Activated T-cell treated with anti-CD3 and anti-CD28 coated beads, Interleukin-2, amount 50 U/mL, for 24 hours (primary cell): ENCODE measurements at places on chromosomes 16 and 17.

DNA sequence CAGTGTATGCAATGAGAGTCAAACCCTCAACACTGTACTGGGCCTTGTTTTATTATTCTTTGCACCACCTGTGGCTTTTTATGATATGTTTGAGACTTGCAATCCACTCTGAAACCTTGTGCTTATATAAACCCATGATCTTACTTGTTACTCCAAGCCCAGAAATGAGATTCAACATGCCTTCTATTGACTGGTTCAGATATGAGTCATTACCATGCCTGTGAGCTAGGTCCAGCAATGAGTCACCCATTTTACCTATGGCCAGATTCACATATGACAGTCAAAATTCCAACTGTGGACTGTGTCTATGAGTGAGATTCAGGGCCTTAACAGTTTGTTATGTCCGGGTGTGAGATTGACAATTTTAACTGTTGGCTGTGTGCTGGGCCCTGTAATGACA lies 1846.1 kb downstream of the TP53TG3F start:
- DNase-seq = no peak

DNA sequence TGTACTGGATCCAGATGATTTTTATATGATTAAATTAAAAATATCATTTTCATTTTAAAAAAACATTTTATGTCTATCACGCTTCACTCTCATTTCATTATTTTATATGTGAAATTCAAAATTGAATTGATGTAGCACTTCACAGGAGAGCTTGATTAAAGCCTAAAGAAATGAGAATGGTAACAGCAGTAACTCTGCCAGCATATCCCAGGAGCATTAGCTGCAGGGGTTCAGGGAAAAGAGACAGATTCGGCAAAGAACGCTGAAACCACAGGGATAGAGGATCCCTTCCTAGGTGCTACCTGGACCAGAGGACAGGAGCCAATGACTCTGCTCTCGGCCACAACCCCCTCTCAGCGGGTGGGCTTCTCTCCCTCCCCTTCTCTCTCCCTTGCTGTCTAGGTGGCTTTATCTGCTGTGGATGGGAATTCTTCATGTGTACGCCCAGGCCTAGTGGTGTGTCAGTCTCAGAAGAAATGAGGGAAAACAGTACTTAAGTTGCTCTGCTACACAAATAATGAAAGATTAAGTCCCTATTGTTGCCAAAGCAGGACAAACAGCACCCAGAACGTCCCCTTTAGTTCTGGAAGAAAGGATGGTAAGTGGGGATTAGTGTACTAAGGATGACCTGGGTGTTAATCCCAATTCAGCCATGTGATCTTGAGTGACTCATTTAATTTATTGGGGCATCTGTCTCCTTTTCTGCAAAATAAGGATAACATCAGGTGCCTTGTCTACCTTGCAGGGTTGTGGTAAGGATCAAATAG lies 123.3 kb downstream of the CDK5R1 start:
- DNase-seq = no peak

- DNase-seq = peak; percentile 37
Measured at GRCh38 chr17:30093463-30094147, 23.0 kb upstream of the NSRP1 start.

DNA sequence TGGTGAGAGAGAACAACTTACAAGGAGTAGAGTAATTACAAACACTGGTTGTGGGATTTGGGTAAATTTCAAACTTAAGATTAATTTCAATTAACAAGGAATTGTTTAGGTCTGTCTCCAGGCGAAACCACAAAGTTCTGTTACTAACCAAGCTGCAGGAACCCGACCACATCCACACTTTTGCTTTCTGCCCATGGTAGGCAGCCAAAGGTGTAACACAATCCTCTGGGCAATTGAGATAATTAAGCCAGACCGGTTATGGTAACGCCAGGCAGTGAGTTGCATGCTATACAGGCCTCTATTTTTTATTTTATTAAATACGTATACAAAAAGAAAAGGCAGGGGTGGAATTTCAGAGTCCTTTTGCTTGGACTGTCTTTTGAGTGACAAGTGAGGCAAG lies 12.0 kb downstream of the KCNJ2 start:
- DNase-seq = no peak

DNA sequence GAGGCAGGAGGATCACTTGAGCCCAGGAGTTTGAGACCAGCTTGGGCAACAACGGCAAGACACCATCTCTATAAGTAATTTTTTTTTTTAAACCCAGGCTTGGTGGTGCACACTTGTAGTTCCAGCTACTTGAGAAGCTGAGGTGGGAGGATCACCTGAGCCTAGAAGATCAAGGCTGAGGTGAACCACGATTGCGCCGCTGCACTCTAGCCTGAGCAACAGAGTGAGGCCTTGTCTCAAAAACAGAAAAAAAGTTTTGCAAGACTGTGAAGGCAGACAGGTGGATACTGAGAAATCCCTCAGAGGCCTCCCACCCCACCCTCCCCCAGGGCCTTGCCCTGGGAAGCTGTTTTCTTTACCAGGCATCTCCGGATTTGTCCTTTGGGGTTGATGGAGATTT lies 125.4 kb downstream of the MGAT5B start:
- DNase-seq = no peak

GRCh38 chr17:50146927-50147665 lies 3.4 kb downstream of the PPP1R9B start:
- DNase-seq = no peak

DNA sequence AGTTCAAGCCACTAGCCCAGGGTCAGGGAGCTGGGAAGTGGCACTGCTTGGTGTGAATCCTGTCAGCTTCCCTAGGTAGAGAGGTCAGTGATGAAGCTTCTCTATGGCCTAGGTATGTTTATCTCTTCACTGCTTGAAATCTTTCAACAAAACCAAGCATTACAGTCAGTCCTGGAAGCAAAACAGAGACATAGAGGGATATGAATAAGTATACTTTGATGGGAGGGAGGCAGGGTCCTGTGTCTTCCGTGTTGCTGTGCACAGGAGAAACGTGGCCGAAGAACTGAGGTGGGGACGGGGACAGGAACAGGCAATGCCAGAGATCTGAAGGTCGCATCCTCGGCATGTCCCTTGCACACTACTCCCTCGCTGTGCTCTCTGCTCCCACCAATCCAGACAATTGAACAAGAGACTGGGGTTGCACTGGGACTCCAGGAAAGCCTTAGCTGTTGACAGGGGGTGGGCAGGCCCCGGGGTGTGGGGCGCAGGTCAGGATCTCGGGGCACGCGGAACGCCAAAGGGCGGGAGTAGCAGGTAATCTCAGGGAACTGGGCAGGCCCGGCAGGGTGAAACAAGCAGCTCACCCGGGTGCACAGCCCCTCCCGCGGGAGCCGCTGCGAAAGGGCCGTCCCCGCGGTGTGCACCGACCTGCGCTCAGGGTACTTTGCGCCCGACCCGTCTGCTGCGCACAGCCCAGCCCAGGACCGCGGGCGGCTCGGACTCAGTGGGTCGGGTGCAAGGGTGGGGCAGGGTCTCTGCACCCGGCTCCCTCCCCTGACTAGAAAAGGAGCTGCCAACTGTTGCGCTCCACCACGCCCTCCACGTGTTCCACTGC lies at the start of gene MT1H:
TSS of gene MT1H (plus strand) at position 810 of the 835 bp plus-strand sequence. CDS start 71 bp downstream, outside the sequence.
- no peak for DNase-seq

DNA sequence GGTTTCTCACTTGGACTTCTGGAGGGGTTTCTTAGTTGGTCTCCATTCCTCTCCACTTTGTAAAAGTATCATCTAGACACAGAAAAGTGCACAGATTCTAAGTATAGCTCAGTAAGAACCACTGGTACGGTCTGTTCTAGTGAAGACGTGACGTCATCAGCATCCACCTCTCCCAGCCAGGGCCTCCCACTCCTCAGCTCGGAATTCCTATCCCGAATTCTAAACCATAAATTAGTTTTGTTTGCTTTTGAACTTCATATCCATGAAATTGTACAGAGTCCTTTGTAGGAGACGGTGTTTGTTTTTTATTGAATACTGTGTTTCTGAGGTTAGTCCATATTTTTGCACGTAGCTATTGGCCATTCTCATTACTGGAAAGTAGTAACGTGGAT lies 25.5 kb downstream of the FOXK2 start:
- DNase-seq = no peak

DNA sequence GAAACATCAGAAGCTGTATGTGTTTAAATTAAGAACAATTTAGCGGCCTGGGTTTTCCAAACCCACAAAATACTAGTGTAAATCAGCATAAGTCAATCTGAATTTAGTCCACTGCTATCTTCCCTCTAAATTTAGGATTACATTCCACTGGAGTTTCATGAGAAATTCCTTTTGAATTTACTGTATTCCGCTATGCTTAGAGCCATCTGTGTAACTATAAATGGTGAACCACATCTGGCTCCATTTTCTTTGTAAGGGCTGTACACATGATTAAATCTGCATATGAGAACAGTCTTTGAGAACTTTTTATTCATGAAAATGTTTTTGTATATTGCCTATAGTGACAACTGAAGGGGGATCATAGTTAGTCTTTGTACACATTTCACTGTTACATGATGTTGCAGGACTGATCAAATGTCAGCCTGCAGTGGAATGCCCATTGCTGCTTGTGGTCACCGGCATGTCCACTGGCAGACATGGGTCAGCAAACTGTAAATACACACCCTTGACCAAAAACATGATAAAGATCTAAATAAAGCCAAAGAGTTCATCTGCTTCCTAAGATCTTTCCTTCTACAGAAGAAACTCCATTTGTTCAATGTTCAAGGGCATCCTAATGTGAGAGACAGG lies 36.8 kb downstream of the RPGRIP1L start:
- DNase-seq = no peak

- DNase-seq = no peak
Measured at GRCh38 chr16:11967195-11967911, 2.3 kb downstream of the TNFRSF17 start.

DNA sequence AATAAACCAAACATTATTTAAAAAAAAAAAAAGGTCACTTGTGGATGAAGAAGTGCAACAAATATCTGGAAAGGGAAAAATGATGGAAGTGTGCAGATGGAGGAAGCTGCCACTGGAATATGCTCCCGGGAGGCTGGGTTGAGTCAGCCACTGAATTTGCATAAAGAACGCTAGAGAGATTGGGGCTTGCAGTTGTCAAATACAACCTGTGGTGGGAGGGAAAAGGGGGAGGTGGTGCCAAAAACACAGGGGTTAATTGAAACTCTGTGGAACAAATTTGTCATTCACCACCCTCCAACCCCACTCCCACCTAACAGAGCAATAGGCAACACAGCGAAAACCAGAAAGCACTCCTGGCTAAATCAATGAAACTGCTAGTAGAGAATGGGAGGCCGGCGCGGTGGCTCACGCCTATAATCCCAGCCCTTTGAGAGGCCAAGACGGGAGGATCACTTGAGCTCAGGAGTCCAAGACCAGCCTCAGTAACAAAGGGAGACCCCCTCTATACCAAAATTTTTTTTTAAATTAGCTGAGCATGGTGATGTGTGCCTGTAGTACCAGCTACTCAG lies 37.6 kb upstream of the RPL38 start:
- DNase-seq = no peak

- no peak for DNase-seq
Measured at GRCh38 chr17:46976626-46977270, 2.3 kb downstream of the RPRML start.

- peak; percentile 99 for DNase-seq
Measured at GRCh38 chr17:18038861-18039534, at the start of the genes ATPAF2 and GID4. Gene ATPAF2 (minus strand): TSS chr17:18039168. CDS start chr17:18039013, 155 bp downstream. Gene GID4 (plus strand): TSS chr17:18039408. CDS start chr17:18039465, 57 bp downstream.

- no peak for DNase-seq
Measured at GRCh38 chr16:49499869-49500610, 126.4 kb downstream of the C16orf78 start.

GRCh38 chr17:64182325-64183012 lies 52.5 kb upstream of the ERN1 start:
- DNase-seq = no peak

DNA sequence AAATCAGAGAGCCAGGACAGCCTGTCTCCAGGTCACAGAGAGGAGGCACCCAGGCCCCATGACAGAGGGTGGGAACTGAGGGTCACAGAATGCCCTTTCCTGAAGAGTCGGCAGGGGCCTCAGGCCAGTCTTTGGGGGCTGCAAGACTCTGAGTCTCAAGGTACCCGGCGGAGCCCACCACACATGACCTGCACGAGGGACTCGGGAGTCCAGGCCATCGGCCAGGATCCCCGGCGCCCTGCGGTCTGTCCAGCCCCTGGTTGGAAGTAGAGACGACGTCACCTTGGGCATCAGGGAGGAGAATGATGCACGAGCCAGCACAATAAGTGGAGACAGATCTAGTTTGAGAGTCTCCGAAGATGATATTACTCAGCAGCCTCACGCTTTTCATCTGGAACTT lies 234.7 kb upstream of the SDK2 start:
- DNase-seq = no peak

- no peak for DNase-seq
Measured at GRCh38 chr16:71669926-71670536, 44.0 kb downstream of the MARVELD3 start.

DNA sequence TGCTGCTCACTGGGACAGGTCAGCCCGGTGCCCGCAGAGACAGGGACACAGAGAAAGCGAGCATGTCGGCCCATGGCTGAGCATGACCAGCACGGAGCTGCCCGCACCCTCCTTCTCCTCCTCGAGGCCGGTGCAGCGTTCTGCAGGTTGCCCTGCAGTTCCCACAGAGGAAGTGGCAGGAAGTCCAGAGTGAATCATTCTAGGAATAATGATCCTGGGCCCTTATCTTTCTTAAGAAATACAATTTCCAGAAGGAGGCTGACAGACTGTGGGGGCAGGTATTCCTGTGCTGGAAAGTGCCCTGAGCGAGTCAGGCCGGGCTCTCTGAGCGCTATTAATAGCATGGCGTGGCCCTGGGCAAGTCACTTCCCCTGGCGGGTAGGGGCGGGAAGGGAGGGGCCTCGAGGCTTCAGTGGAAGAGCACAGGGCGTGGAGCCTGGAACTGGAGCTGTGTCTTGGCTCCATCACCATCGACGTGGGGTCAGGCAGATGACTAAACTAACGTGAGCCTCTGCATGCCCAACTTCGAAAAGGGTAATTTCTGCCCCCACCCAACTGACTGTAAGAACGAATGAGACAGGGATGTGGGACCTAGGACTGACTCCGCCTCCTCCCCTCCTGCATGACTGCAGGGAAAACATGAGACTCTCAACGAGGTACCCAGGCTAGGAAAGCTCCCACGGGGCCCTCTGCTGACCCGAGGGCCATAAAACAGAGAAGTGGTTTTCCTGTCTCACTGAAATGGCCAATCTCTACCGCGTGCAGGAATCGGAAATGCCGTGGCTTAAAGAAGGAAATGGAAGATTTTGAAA lies 9.8 kb downstream of the TMEM204 start:
- peak; percentile 78 for DNase-seq

DNA sequence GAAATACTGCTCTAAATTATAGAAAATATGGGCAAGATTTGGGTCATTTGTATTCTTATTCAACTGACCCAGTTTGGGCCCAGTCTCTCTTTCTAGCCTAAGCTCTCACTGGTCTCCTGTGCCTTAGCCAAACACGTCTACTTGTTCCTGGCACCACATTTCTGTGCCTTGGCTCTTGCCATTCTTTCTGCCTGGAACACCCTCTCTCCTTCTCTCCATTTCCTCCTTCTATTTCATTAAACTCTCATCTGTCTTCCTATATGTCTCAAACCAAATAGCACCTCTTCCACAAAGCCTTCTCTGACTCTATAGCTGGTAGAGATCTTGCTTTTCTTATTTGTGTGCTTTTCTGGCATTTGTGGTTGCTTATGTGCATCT lies 37.7 kb upstream of the NUFIP2 start:
- no peak for DNase-seq
